ENCODE measurements at places on chromosomes 5 and 9.

- DNase-seq = peak; percentile 5
These were observed 637.7 kb downstream of the SEMA5A start for GRCh38 chr5:8908055-8908683.

DNA sequence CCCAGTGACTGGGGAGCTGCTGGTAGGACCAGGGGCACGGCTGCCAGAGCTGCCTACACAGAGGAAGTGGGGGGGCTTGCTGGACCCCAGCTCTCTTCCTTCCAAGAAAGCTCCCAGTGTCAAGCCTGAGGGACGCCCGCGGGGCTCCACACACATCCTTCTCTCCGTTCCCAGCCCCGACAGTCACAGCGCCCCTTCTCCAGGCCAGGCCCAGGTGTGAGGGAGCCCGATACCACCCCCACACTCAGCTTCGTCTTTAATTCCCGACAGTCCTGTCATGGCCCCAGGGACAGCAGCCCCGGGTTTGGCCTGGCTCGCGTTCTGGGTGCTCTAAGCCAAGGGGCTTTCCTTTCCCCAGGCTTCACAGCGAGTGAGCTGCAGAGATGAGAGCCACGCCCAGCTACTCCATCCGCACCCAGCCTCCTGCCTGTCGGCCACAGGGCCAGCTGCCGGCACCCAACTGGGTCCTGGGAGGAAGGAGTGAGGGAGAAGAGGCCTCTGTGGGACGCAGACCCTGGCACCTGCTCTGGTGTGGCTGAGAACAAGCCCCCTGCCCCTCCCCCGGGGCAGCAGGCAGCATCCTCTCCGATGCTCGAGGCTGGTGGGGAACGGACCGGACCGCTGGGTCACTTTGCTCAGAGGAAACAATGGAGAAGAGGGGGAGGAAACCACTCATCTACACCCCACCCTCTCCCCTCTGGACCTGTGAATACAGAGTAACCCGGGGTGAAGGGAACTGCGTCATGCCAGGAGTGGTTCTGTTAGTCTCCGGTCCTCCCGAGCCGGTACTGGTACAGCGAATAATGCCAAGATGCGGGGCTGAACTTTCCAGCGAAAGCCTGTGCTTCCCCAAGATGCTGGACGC, 53.9 kb upstream of the PHYKPL start:
- DNase-seq = no peak

DNA sequence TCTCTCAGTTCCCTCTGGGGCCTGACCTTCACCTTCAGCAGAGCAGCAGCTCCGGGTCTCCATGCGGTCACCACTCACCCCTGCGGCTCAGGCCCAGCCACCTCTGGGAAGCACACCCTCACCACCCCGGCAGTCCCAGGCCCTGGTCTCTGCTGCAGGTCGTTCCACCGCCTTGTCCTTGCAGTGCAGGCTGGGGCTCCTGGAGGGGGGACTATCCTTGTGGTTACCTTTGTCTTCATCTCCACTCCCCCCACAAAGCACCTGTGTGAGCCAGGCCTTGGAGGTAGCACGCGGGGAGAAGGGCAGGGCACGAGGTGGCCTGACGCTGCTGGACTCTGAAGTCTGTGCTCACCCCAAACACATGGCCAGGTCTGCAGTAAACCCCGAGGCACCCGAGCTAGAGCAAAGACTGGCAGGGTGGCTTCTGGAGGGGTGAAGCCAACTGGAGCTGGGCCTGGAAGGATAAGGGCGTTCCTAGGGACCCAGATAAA, 33.2 kb upstream of the RXRA start:
- no peak for DNase-seq

DNA sequence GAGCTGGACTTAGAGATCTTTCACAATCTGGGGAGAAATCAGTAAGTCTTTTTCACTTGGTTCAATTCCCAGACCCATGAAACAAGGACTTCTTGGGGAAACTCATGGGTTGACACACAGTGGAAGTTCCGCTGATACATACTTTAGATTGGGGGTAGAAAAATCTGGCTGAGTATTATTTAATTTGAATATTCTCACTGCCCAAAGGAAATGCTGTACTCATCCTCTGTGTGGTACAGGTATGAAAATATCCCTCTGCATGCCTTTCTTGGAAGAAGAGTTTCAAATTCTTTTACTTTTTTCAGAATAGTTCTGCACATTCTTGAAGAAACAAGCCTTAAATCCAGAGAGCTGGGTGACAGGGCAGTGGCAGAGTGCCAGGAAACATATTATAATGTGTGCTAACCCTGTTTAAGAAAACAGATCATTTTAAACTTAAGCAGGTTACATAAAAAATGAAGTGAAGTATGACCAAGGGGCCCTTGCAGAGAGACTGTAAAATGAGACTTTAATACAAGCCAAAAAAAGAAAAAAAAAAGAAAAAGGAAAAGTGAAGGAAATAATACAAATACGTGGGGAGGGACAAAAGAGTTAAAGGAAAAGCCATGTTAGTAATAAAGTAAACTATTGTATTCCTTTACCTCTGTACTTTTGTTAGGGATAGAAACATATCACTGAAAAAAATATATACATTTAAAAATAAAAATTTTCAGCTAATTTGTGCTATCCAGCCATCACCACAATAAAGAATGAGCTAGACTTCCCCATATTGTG, 173.4 kb upstream of the NR3C1 start:
- no peak for DNase-seq

DNA sequence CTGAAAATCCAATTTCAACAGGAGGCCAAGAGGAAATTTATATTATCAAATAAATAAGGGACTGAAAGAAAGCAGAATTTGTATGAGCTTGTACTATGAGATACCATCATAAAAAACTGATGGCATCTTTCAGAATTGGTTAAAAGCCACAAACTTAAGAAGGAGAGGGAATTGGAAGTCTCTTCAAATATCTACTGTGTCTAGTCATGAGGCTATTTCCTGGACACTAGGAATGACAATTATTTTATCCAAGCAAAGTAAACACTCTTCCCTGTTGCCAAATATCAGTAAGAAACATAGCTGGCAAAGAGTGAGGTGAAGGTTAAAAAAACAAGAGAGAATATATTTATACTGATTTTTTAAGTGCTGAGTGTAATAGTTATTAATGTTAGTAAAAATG, 101.5 kb upstream of the ARRDC3 start:
- DNase-seq = no peak

DNA sequence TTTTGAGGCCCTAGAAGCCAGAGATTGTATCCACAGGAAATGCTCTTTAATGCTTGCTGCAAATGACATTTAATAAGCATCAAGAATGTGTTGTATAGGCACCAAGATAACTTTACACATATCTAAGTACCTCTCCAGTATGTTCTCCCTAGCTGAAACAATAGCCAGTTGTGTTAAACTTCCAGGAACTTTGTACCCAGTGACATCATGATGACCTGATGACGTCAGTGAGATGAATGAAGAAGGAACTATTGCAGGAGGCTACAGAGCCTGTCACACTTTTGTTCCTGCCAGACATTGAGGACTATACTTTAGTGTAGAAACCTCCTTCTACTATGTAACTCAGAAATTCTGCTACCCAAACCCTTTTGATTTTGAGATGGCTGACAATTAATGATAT, 129.8 kb downstream of the CD180 start:
- DNase-seq = no peak

DNA sequence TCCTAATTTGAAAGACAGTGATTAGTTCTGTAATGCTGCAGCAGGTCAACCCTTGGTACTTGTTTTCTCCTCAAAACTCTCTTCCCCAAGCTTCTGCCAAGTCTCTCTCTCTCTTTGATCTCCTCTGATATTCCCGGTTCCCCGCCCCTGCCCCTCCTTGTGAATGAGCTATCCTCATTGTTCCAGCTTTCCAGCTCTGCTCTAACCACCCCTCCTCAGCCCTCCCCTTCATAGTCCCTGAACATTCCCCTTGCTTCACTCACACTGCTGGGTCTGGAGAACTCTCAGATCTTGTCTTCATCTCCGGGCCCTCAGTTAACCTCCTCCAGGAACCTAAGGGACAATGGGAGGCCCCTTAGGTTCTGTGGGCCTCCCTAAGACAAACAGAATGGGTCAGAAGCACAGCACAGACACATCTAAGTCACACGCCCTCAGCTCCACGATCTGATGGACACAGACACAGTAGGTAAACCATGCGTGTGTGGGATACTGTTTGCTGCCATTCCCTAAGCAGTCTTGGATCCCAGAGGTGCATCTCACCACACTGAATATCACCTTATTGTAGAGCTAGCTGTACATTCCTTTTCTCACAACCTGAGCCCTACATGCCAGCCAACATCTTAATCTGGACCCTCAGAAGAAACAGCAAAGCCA, 17.4 kb upstream of the LARP1 start:
- no peak for DNase-seq
